ENCODE measurements at places on chromosomes 13 and 19. TPM values are rescaled to one million over a fixed set of nuclear protein-coding genes. Genes with fewer than 3 reads are reported as not detected.

DNA sequence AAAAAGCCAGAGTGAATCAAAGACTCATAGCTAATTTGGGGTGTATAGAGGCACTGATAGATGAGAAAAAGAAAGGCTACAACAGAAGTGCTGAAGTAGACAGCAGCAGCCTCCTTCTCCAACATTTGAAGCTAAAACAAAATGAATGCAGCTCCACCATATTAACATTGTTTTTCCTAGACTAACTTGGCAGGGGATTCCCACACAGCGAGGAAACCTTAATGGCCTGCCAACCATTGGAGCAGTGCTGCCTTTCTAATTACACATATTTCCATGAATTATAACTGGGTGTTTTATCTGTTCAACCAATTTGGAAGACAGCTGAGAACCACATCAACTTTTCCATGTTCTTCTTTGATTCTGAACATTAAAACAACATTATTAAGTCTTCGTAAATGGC is 478.6 kb downstream of the LIG4 start:
- DNase-seq, result no peak

DNA sequence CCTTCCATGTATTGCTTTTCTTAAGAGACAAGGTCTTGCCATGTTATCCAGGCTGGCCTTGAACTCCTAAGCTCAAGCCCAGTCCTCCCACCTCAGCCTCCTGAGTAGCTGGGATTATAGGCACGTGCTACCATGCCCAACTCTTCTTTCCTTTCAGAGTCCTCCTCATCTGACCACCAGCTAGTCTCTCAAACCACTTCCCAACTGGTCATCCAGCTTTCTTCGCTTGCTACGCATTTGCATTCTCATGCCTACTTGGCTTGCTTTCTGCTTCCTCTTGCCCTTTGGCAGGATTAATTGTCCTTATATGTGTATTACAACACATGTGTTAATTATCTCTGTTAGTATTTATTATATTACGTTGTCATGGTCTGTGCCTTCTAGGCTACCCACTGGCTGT is 6.3 kb downstream of the GPR18 start:
- DNase-seq, result no peak

- DNase-seq, result no peak
Measured at GRCh38 chr19:12859546-12859945, 21.2 kb downstream of the MAST1 start.

EDDM13 gene
- total RNA-seq, result not detected

DNA sequence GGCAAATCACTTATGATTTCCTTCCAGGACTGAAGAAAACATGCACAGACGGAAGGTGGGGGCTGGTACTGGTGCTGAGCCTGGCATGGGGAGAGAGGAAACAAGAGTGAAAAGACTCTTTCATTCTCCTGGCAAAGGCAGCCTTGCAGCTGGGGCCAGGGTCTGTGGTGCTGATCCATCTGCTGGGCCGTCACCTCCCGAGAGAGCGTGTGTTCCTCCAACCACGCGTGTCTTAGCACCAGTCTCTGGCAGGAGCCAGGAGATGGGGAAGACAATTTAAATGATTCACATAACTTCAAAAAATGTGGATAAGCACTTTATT is 23.9 kb upstream of the SPART start:
- no peak for DNase-seq

DNA sequence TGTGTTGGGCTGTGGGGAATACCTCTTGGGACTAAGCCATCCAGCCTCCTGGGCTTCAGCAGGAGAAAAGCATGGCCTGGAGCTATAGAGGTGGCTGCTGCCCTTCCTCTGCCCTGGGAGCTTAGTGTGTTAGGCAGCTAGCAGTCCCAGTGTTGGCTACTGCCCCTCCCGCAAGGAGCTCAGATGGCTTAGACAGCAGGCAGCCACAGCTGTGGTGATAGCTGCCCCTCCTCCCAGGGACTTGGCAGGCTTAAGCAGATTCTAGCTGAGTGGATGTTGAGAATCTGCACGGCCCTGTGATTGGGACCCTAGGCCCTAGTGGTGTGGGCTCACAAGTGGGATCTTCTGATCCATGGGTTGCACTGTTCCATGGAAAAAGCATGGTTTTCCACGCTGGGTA is 264.5 kb downstream of the TDRD3 start:
- DNase-seq, result no peak

GRCh38 chr13:31930490-31930889 is 101.1 kb upstream of the FRY start:
- no peak for DNase-seq

- DNase-seq, result no peak
Measured at GRCh38 chr13:26605845-26606244, 48.4 kb downstream of the WASF3 start.

All from chondrocyte (in vitro differentiated cells).